Germinal center (tissue), 1 donor: ENCODE measurements at places on chromosomes 7 and 10.

GRCh38 chr7:31775556-31775955 lies 88.5 kb downstream of the PPP1R17 start:
- no peak for DNase-seq

DNA sequence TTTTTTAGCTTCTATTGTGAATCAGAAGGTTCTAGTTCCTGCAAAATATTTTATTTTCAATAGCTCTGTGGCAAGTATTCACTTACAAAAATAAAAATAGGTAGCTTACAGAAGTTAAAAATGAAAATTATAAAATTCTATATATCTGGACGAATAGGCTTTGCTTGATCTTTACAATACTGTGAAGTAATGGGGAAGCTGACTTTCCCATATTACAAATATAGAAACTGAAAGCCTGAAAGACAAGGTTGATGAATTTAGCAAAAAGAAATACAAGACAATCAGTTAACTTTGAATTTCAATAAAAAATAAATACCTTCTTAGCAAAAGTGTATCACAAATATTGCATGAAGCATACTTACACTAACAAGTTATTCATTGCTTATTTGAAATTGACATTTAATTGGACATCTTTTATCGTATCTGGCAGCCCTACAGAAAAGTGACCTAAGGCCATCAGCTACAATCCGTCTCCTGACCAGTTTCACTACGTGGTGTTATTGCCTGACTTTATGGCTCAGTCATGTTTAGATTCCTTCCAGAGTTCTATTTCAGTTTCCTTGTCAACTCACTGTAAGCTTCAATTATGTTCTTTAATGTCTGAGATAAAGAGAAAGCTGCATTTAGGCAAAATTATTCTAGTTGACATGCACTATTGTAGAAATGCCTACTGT lies 310.5 kb upstream of the HGF start:
- DNase-seq: no peak

DNA sequence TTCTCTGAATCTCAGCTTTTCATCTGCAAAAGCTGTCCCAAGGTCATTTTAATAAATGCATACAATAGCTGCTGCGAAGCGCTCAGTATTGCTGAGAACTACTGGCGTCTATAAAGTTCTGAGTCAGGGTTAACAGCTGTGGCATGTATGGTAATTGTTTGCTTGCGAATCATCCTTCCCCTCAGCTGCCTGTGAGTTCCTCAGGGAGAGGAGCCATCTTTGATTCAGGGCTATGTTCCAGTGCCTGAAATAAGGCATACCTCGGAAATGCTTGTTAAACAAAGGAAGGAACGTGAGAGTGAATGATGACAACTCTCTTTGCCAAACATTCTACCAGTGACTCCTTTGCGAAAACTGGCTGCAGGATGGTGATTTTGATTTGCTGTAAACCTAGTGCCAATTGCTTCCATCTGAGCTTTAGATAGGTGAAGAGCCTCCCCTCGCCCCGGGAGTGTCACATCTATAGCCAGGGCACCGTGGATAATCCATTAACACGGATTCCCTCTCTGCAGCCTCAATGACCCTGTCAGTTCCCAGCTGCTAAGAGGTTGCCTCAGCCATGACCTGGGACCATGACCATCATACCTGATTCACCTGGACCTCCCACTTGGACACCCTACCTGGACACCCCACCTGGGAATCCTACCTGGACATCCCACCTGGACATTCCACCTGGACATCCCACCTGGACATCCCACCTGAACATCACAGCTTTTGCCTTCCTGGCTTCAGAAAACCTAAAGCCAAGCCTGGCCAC lies 39.6 kb downstream of the GPRIN2 start:
- DNase-seq: no peak

DNA sequence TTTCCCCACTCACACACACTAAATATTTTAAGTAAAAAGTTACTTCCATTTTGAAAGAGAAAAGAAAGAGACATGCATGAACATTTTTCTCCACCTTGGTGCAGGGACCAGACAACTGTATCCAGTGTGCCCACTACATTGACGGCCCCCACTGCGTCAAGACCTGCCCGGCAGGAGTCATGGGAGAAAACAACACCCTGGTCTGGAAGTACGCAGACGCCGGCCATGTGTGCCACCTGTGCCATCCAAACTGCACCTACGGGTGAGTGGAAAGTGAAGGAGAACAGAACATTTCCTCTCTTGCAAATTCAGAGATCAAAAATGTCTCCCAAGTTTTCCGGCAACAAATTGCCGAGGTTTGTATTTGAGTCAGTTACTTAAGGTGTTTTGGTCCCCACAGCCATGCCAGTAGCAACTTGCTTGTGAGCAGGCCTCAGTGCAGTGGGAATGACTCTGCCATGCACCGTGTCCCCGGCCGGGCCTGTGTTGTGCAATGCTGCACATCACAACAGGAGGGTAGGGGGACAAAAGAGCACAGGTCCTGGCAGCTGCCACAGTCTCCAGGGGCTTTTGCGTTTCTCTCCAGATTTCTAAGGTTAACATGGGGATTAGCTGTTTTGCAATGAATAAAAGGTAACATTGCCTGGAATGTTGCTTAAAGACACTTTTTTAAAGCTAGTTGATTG lies 146.5 kb downstream of the EGFR start:
- no peak for DNase-seq

DNA sequence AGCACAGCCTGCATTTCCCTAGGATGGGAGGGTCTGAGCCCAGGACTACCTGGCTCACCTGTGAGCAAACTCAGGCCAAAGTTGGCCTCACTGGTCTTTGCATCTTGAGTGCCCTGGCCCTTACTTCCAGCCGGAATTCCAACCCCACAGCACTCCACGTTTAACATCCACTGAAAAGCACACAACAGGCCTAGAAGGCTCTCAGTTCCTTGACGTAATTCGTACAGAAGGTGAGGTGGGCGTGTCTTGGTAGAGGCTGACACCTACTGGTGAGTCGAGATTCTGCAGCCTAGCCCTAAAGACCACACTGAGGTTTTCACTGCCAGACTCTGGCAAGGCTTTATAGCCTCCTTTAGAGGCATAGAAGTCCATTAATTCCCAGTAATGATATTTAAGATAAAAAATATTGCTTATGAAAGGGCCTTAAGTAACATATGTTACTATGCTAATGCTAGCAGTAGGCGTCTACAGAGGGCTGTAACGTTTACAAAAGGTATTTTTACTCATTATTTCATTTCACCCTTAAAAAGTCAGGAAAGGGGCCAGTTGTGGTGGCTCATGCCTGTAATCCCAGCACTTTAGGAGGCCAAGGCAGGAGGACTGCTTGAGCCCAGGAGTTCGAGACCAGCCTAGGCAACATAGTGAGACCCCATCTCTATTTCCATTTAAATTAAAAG lies 95.8 kb downstream of the HIP1 start:
- peak; percentile 83 for DNase-seq
